ENCODE measurements at places on chromosomes 2 and 18.
A peak's percentile ranks its signal among the peaks of the same experiment; 100 is the strongest.

DNA sequence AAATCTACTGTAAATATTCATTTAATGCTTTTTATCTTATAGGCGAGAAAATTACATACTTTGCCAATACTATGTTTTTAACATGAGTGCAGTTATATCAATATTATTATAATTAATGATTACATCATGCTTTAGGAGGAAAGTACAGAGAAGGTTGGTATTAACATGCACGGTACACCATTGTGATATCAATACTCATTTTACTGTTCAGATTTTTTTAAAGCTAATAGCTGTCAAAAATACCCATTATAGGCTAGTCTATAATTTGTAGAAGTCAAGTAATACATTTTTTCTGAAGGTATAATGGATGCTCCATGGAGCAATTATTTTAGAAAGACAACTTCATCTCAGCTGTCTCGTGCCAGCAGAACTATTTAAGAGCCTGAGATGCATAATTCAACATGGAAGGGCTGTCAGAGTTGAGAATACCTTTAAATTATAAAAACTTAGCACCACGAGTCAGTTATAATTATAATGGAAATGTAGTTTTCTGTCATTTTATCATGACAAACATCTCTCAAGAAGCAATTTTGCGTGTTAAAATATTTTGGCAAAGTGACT lies 1641.7 kb upstream of the ACVR2A start:
- DNase-seq, result no peak

- no peak for DNase-seq
These were observed 463.3 kb downstream of the STK39 start for GRCh38 chr2:167784084-167784425.

- DNase-seq, result no peak
These were observed 46.3 kb upstream of the DARS1 start for GRCh38 chr2:136031711-136032110.

GRCh38 chr18:52903857-52904256 lies 563.9 kb downstream of the DCC start:
- DNase-seq, result peak; percentile 32

DNA sequence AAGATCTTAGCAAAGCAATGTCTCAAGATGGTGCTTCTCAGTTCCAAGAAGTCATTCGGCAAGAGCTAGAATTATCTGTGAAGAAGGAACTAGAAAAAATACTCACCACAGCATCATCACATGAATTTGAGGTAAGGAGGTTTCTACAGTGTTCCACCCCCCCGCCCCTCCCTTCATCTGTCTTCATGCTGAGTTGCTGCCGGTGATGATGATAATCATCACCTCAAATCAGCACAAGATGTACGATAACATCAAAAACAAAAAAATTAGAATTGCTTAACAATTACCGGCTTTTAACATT lies 14.6 kb downstream of the UGP2 start:
- no peak for DNase-seq

DNA sequence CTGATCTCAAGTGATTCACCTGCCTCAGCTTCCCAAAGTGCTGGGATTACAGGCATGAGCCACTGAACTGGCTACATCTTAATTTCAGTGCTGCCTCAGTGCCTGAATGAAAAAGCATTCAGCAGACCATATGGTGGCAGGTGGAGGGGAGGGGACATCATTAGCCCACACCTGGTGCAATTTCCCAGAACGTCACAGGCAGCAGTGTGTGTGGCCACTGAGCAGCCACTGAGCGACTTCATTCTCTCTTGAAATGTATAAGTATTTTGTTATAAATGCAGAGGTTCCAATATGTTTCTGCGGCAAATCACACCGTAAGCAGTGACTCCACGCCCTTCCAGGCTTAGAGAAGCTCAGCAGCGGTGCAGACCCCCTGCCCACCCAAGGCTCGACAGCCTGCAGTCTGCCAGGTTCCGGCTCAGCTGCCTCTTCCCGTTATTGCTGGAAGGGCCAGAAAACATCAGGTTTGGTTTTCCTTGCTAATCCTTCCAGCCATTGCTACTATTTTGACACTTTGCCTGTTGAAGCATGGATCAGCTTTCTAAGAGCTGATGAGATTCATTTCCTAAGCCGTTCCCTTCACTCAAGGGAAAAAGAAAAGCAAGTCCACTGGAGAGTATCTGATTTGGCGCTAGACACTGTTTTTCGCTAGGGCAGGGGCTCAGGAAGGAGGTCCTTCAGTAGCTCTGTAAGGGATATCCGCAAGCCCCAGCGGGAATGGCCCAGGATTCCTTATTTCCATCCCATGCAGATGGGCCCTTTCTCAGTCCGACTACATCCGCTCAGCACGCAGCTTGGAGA lies 250.7 kb downstream of the VAPA start:
- DNase-seq, result no peak

GRCh38 chr2:26678035-26678434 lies 14.5 kb upstream of the KCNK3 start:
- no peak for DNase-seq

DNA sequence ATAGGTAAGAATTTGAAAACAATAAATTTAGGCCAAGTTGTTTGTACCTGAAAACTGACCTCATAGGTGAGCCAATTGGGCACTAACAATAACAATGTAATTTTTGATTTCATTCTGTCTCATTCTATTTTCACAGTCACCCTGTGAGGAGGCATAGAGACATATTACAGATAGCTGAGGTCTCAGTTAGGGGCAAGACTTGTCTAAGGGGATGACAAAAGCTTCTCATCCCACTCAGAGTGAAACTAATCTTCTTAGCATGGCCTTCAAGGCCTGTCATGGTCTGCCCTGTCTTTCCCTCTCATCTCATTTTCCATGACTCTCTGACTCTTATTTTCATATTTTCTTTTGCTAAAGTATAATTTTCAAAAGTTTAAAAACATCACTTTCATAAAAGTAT lies 562.0 kb upstream of the TNP1 start:
- no peak for DNase-seq

- no peak for DNase-seq
These were observed 96.0 kb downstream of the WDR7 start for GRCh38 chr18:56747032-56747658.
